Stimulated activated CD4-positive, alpha-beta T cell treated with anti-CD3 and anti-CD28 coated beads, TNF-alpha, amount 100 ng/mL, for 24 hours (primary cell): ENCODE measurements at places on chromosomes 1 and 21.

GRCh38 chr1:46300673-46301405, 2.6 kb downstream of the LRRC41 start:
- no peak for DNase-seq

DNA sequence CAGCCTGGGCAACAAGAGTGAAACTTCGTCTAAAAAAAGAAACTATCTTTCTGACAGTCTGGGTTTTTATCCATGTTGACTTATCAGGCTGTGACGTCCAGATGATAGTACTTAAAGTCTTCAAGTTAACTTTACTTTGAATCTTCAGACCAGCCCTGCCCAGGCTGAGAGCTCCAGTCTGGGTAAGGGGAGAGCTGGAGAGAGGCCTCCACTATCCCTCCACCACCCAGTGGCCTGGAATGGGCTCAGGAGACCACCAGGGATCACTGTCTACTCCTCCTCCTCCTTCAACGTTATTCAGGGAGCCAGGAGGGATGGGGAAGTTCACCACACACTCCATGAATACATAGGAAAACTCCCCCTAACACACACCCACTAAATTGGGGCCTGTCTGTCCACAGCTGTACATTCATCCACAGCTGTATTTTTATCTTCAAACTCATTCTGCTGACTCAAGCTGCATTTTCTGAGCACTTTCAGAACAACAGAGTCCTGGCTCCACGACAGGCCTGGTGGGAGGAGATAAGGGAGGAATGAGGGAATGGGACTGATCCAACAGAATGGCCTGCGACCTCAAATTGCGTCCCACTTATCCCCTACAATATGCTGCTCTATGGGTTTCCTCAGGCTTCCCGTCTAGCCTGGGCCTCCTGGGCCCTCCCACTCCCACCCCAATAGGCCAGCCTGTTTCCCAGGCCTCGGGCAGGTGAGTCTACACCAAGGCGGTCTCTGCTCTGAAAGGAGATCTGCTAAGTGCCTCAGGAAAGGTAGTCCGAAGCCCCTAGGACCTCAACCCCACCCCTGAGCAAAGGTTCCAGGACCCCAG, 1.8 kb downstream of the SLC45A3 start:
- no peak for DNase-seq

- DNase-seq = no peak
Measured at GRCh38 chr1:33056426-33056825, 19.7 kb upstream of the AK2 start.

GRCh38 chr1:19533626-19534025, 48.3 kb upstream of the CAPZB start:
- no peak for DNase-seq

- no peak for DNase-seq
Measured at GRCh38 chr1:174766727-174767126, 233.0 kb upstream of the CACYBP start.

- DNase-seq = no peak
Measured at GRCh38 chr1:226135709-226136108, 50.8 kb downstream of the ACBD3 start.

GRCh38 chr1:108643492-108644335, 17.2 kb downstream of the HENMT1 start:
- no peak for DNase-seq

GRCh38 chr1:207644166-207644851, 624 bp upstream of the CR1L start:
- DNase-seq = no peak

DNA sequence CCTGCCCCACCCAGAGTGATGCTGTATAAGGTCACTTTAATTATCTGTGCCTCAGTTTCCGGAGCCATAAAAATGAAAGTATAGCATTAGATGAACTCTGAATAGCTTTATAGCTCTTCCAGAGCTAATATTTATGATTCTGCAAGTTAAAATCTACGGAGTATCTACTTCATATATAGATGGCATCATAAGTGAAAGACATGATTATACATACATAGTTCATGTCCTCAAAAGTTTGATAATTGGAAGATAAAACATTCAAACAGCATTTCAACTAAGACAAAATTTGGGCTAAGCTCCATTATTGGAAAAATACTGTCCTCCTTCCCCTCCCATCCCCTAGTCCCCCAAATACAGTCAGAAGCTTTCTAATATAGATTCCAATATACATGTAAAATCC, 4.2 kb downstream of the AKT3 start:
- DNase-seq = no peak

DNA sequence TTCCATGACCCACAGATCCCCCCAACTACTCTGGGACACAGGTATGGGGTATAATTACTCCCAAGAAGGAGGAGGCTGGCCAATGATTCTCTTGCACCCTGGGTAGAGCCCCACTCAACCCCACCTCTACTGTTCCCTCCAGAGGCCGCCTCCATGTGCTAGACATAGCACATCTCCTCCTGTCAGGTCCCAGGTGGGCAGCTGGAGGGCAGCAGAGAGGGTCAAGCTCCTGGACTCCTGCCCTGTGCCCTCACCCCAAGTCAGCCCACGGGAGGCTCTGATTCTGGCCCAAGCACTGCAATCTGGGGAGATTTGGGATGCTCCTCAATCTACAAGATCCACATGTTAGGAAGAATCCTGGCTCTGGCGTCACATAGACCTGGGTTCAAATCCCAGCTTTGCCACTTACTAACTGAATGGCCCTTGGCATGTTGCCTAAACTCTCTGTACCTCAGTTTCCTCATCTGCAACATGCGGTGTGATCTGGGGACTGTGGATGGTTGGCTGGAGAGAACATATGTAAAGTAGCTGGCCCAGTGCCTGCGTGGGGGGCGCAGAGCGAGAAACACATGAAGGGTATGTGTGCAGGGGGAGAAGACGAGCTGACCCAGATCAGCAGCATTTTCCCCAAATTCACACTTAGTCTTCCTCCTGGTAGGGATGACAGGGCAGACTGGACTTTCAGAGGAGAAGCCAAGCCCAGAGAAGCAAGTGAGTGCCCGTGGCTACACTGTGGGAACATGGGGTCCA, 23.2 kb downstream of the TNNT2 start:
- no peak for DNase-seq

DNA sequence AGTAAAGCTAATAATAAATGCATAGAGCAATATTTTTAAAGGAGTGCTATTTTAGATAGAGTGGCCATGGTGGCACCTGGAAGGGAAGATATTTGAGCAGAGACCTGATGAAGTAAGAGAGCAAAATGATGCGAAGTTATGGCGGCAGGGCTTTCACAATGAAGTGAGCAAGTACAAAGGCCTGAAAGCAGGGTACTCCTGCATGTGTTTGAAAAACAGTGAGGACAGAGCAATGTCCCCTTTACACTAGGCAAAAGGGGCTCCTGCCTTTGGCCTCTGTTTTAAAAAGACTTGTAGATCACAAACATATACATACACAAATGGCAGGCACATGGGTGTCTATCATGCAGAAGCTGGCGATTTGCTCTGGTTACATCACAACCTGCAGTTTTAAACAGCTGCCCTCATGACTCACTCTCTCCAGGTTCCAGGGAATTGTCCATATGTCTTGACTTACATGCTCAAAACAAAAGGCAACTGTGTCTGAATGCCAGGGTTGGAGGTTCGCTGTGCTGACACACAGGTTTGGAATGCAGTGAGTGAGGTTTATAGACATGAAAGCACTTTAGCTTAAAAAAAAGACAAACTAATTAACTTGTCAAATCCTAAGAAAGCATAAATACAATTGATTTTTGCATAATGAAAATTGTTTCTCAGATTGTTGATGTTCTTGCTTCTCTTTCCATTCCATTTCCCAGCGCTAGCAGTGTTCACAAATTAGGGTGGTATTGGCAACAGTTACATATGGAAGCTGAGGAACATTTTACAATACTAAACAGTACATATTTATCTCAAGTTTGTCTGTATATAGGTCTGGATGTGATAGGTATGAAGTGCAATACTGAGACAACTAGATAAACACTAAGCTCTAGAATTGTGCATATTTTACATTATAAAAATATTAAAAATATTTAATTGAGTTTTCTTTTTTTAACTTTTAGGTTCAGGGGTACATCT, 313.9 kb downstream of the BARHL2 start:
- no peak for DNase-seq
